ENCODE measurements at places on chromosomes 1 and 21. TPM values are rescaled to one million over a fixed set of nuclear protein-coding genes. Genes with fewer than 3 reads are reported as not detected.

The DCDC2B gene
- total RNA-seq, result not detected

GRCh38 chr1:50774759-50775351 lies 185.2 kb downstream of the FAF1 start:
- no peaks in the 10 kb centered on the region for H3K36me3 ChIP-seq
- no peaks in the 10 kb centered on the region for H3K4me1 ChIP-seq

The AGMAT gene
- 0.28 TPM for total RNA-seq

- H3K4me1 ChIP-seq, result peaks cover 10% of the 10 kb centered on the region
- H3K4me3 ChIP-seq, result no peak overlapping the region
- H3K27ac ChIP-seq, result no peak overlapping the region
- no peaks in the 10 kb centered on the region for H3K36me3 ChIP-seq
- no peaks in the 10 kb centered on the region for H3K27me3 ChIP-seq
- no peak for DNase-seq
Observed at GRCh38 chr21:33848249-33848953, 67.2 kb downstream of the ATP5PO start.

DNA sequence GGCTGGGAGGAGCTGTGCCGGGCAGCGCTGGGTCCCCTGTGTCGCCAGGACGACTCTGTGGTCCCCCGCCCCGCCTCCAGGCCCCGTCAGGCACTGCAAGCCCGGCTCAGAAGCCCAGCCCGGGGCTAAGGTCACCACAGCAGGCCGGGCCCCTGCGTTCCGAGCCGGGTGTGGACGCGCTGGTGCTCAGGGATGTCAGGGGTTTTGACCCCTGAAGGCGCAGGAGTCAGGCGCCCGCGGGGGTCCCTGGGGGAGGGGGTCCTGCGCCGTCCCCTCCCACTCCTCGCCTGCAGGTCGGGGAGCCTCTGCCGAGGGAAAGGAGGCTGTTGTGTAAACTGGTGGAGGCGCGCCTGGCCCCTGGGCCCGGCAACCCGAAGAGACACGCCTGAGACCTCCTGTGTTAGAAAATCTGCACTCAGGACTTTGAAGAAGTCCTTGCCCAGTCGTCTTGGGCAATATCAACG lies 23.7 kb upstream of the TMEM54 start:
- no peak overlapping the region for H3K4me3 ChIP-seq
- no peaks in the 10 kb centered on the region for H3K36me3 ChIP-seq
- H3K27me3 ChIP-seq, result peaks cover 2% of the 10 kb centered on the region
- no peak overlapping the region for H3K27ac ChIP-seq
- DNase-seq, result no peak
- H3K4me1 ChIP-seq, result no peaks in the 10 kb centered on the region

DNA sequence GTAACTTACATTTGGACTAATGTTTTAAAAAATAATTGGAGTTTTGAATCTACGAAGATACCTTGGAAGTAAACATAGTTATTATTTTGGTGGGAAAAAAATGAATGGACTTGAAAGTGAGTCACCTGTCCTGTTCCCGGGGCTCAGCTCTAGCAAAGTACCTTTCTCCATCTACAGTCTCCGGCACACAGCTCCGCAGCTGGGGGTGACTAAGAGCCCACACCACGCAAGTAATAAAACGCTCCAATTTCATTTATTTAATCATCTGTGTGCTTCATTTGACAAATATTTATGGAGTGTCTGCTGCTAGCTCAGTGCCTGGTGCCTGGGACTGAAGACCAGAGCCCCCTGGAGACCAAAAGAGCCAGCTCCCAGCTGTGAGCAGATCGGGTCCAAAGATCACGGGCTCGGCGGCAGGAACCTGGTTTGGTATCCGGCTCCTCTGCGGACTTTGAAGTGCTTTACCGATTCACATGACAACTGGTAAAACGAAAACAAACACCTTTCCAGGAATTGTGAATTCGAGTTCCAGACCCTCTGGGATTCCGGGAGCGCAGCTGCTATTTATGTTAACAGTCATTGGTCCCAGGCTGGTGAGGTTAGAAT lies 1.7 kb upstream of the RIPK4 start:
- DNase-seq, result peak; percentile 85
- H3K36me3 ChIP-seq, result no peaks in the 10 kb centered on the region
- H3K27ac ChIP-seq, result no peak overlapping the region
- H3K4me3 ChIP-seq, result peak overlapping the region; percentile 38

- no peak overlapping the region for H3K27ac ChIP-seq
- DNase-seq, result peak; percentile 28
- no peaks in the 10 kb centered on the region for H3K27me3 ChIP-seq
- H3K4me1 ChIP-seq, result no peaks in the 10 kb centered on the region
Observed at GRCh38 chr1:118928739-118929554, 59.2 kb downstream of the TBX15 start.

DNA sequence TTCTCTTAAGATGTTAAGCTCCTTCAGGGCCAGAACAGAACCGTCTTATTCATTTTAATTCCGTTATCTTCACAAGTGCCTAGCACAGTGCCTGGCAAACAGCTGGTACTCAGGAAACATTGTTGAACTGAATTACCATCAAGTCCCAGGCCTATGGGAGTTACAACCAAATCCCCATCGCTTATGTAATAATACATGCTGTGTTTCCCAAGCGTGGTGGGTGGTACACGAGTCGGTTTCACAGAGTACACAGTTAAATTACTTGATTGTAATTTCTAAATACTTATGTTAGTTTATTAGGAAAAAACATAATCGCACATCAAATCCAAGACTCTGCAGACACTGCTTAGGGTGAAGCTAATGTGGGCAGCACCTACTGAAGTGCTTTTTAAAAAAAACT lies 1.0 kb downstream of the ANGEL2 start:
- H3K27ac ChIP-seq, result peak overlapping the region; percentile 89
- no peaks in the 10 kb centered on the region for H3K4me1 ChIP-seq
- H3K27me3 ChIP-seq, result no peaks in the 10 kb centered on the region
- H3K36me3 ChIP-seq, result no peaks in the 10 kb centered on the region
- DNase-seq, result peak; percentile 13

DNA sequence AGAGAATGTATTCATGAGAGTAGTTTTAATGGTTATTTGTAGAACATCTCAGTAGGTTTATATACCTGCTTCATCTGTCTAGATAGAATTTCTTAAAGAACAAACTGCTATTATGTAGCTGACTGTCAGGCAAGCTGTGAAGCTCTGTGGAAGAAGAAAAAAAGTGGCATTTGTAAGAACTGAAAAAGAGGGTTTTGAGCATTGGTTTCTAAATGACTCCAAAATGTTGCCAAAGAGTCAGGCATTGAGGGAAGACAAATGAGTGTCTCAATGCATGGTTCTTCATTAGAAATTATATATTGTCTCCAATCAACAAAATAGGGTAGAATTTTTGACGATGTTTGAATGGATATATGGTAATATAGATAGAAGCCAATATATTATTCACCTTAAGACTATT lies 1276.1 kb downstream of the KCNT2 start:
- H3K27me3 ChIP-seq, result no peaks in the 10 kb centered on the region
- H3K27ac ChIP-seq, result no peak overlapping the region
- no peaks in the 10 kb centered on the region for H3K36me3 ChIP-seq
- H3K4me3 ChIP-seq, result no peak overlapping the region

DNA sequence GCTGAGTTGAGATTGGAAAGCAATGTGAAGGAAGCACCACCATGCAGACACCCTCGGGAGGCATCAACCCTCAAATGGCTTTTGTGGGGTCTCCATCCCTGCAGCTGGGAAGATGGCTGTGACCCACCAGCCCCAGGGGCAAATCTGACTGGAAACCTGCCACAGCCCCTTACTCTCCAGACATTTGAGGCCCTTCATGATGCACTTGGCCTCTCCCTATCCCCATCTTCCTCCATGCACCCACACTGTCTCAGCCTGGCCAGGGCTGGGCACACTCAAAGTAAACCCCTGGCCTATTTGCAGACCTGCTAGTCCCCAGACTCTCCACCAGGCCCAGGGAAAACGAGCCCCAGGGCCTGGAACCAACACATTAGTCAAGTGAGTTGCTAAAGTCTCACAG lies 205.2 kb downstream of the MATN1 start:
- H3K27me3 ChIP-seq, result no peaks in the 10 kb centered on the region
- no peaks in the 10 kb centered on the region for H3K36me3 ChIP-seq
- no peak overlapping the region for H3K4me3 ChIP-seq

- no peaks in the 10 kb centered on the region for H3K27me3 ChIP-seq
- H3K36me3 ChIP-seq, result no peaks in the 10 kb centered on the region
- no peaks in the 10 kb centered on the region for H3K4me1 ChIP-seq
- DNase-seq, result no peak
- H3K27ac ChIP-seq, result no peak overlapping the region
Observed at GRCh38 chr1:56345831-56346230, 233.5 kb downstream of the PLPP3 start.

Measured in IMR-90 (cell line).